ENCODE measurements at places on chromosomes 5 and 9. TPM values are rescaled to one million over a fixed set of nuclear protein-coding genes. Genes with fewer than 3 reads are reported as not detected.
A peak's percentile ranks its signal among the peaks of the same experiment; 100 is the strongest.

DNA sequence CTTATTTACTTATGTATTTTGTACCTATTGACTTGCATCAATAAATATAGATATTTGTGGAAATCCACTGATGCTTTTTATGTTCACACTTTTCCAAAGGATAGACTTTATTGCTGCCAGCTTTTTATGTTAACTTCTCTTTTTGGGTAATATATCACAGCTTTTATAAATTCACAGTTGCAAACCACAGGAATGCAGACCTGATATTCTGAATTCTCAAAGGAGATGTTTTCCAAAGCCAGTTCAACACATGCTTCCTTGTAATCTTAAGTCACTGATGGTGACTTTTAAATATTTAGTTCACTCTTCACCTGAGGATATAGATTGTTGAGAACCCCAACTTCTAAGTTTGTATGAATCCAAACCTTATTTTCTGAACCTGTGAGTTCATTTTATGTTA lies 223.4 kb upstream of the PRR16 start:
- no peak for DNase-seq

- no peak for DNase-seq
Observed at GRCh38 chr9:131863306-131863896, 123.5 kb upstream of the RAPGEF1 start.

GRCh38 chr5:54946306-54946819 lies 39.0 kb downstream of the ESM1 start:
- no peak for DNase-seq

- DNase-seq = no peak
Observed at GRCh38 chr5:464843-465590, 22.0 kb downstream of the EXOC3 start.

DNA sequence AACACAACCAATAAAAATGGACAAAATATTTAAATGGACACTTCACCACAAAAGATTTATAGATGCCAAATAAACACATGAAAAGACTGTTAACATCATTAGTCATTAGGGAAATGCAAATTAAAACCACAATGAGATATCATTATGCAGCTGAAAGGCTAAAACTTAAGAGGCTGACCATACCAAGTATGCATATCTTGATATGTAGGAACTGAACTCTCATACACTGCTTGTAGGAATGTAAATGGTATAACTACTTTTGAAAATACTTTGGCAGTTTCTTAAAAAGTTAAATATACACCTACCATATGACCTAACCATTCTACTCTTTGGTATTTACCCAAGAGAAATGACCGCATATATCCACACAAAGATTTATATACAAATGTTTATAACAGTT lies 13.6 kb upstream of the ADAMTS12 start:
- no peak for DNase-seq

- DNase-seq = no peak
Observed at GRCh38 chr5:150176745-150177477, 10.3 kb downstream of the CDX1 start.

- DNase-seq = peak; percentile 90
Observed at GRCh38 chr5:116574367-116575325, at the start of gene SEMA6A. Gene SEMA6A, minus strand, starts transcription at chr5:116574823. Its CDS starts 69,879 bp downstream, at chr5:116504944.

- no peak for DNase-seq
Observed at GRCh38 chr5:112708103-112708622, 29.5 kb upstream of the APC start.

DNA sequence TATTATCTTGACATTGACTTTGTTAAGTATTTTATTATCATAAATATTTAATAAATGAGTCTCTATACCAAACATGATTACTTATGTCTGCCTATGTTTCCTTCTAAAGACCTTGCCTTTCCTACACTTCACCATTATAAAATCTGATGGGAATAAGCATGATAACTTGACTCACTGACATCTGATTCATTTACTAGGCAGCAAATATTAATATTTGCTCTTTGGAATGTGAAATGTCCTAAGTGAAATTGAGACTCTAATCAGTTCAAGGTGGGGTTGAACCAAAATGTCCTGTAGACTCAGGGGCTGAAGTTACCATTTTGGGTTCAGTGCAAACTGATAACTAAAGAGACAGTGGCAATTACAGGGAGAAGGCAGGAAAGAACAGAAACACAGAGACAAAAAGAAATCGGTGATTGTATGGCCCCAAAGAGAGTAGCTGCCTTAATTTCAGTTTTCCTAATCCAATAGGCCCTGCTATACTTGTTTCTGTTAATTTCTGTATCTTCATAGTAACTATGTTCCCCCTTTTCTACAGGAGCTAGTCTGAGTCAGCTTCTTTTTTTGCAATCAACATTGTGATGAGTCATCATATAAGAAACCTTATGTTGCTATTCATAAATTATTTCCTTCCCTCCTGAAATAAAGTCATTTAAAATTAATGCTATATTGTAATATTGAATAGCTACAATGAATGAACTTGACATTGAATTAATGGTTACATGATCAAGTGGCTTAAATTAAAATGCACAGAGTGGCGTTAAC lies 296.8 kb downstream of the PDE4D start:
- DNase-seq = peak; percentile 69

- no peak for DNase-seq
Observed at GRCh38 chr9:19124430-19124793, 2.9 kb downstream of the PLIN2 start.

- DNase-seq = no peak
Observed at GRCh38 chr5:177025101-177025601, 2.7 kb downstream of the ZNF346 start.

- no peak for DNase-seq
Observed at GRCh38 chr9:76396144-76396543, 1.9 kb upstream of the RFK start.

GRCh38 chr9:106697750-106698502 lies 165.0 kb upstream of the ZNF462 start:
- peak; percentile 55 for DNase-seq

DNA sequence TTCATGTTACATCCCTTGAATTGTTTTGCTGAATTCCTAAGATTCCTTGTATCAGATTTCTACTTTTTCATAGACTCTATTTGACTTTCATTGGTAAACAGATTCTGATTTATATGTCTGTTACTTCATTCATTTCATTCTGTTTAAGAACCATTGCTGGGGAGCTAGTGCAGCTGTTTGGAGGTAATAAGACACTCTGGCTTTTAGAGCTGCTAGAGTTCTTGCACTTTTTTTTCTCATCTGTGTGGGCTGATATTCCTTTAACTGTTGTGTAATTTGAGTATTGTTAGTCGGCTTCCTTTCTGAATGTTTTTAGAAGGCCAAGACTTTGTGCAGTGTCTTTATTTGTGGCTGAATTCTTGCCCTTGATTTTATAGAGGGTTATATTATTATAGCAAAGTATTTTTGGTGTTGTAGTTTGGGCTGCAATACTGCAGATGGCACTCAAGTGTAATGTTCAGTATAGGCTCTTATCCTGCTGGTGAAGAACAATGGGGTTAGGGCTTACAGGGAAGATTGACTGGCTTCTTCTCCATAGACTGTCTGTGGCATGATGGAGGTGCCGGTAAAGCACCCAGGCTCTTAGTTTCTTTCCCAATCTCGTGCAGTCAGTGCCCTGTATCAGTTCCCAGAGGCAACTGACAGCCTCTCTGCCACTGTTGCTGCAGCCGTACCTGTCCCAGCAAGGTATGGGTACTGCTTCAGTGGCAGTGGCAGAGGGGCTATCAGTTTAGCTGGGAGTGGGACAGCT lies 162.2 kb downstream of the OXCT1 start:
- DNase-seq = peak; percentile 75

GRCh38 chr5:134526483-134527155 lies 1.1 kb downstream of the JADE2 start:
- DNase-seq = peak; percentile 72

- DNase-seq = no peak
Observed at GRCh38 chr9:71333321-71333720, 211.9 kb upstream of the TRPM3 start.

DNA sequence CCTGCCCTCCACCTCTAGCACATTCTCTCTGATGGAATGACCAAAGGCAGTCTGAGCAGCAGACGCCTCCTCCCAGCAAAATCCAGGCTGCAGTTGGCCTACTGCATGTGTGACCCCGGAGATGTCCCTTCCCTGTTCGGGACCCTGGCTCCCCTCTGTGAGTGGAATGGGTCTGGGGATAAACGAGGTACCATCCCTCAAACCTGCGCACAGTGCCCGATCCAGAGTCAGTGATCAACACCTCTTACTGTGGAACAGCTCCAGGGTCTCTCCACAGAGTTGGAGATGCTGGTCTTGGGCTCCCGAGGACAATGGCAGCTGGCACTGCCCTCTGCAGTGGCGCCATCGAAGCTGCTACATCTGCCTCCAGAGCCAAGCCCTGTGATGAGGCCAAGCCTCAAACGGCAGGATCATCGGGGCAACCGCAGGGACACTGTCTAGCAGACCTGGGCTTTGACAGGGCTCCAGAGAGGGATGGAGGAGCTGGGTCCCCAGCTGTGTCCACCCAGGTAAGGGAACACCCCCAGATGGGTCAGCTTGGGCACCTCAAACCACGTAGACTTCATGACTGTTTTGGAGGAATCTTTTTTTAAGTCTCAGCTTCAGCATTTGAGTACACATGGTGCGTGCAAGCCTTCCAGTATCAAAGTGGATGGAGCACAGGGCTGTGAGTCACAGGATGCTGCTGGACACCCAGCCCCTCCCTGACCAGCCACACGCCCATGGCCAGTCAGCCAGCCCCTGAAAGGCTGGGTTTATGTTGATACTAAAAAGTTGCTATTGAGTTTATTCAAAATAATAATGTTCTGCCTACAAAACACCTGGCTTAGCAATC lies 13.0 kb downstream of the MED10 start:
- DNase-seq = peak; percentile 46

The TMC1 gene
- 0.22 TPM for total RNA-seq

The TPPP gene
- total RNA-seq = under 0.01 TPM

The KIF4B gene
- 0.40 TPM for total RNA-seq

The LTC4S gene
- total RNA-seq = 0.79 TPM

The TAF11L5 gene
- not detected for total RNA-seq

The IDNK gene
- 3.0 TPM for total RNA-seq

The RAB3C gene
- total RNA-seq = 0.22 TPM

The PCDHA7 gene
- total RNA-seq = 0.22 TPM

The PCDHA4 gene
- total RNA-seq = under 0.01 TPM

The CDO1 gene
- not detected for total RNA-seq

The PKD2L2 gene
- total RNA-seq = not detected

The TMEM232 gene
- total RNA-seq = 0.44 TPM

Data from lung microvascular endothelial cell (primary cell).